ENCODE measurements at places on chromosomes 1 and 21. TPM values are rescaled to one million over a fixed set of nuclear protein-coding genes. Genes with fewer than 3 reads are reported as not detected.

Gene LRRC8B
- total RNA-seq: 9.2 TPM

Gene MRPL20
- total RNA-seq: 144 TPM

Gene HSD3B1
- total RNA-seq: not detected

Gene MLLT11
- 0.83 TPM for total RNA-seq

GRCh38 chr1:114008993-114009392 lies 29.7 kb downstream of the OLFML3 start:
- no peak for DNase-seq

GRCh38 chr1:70874063-70874462 lies 173.6 kb downstream of the PTGER3 start:
- no peak for DNase-seq

DNA sequence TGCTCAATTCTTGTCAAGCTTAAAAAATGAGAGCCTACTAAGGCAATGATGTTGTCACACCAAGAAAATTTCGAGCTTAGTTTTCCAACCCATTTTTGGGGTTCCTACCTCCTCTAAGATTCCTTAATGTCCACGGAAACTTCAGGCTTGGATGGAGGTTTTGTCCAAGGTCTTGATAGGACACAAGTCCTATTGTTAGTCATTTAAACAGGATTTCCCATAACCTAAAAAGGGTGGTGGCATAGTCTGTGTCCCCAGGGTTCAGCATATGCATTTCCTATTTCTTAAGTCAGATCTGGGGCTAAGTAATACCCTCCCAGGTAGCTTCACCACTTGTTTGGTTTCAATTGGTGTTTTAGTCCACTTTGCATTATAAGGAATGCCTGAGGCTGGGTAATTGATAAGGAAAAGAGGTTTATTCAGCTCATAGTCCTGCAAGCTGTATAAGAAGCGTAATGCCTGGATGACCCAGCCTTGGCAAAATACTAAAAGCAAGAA lies 10.9 kb upstream of the PADI2 start:
- DNase-seq: no peak

DNA sequence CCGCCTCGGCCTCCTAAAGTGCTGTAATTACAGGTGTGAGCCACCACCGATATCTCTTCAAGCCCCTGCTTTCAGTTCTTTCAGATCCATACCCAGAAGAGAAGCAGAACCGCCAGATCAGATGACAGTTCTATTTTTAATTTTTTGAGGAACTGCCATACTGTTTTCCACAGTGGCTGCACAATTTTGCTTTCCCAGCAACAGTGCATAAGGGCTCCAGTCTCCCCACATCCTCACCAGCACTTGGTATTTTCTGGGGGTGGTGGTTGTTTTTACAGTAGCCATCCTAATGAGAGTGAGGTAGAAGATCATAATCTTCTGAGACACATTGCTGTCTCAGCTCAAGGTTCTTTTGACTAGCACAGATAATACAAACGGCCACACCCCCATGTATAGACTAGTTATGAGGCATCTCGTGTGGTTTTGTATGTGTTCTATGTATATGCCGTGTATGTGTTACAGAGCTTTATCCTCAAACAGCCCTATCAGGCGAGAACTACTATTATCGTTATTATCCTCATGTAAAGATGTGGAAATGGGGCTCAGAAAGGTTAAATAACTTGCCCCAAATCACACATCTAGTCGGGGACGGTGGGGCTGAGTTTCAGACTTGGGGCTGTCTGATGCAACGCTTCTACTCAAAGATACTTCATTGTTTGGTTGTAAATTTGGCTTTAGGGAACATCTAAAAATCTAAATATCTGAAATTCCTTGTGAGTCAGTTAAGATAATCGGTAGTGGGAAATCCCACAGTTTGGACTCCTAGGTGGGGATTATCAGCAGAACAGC lies 12.0 kb downstream of the FHAD1 start:
- DNase-seq: peak; percentile 82
